ENCODE measurements at places on chromosomes 2 and 18.

DNA sequence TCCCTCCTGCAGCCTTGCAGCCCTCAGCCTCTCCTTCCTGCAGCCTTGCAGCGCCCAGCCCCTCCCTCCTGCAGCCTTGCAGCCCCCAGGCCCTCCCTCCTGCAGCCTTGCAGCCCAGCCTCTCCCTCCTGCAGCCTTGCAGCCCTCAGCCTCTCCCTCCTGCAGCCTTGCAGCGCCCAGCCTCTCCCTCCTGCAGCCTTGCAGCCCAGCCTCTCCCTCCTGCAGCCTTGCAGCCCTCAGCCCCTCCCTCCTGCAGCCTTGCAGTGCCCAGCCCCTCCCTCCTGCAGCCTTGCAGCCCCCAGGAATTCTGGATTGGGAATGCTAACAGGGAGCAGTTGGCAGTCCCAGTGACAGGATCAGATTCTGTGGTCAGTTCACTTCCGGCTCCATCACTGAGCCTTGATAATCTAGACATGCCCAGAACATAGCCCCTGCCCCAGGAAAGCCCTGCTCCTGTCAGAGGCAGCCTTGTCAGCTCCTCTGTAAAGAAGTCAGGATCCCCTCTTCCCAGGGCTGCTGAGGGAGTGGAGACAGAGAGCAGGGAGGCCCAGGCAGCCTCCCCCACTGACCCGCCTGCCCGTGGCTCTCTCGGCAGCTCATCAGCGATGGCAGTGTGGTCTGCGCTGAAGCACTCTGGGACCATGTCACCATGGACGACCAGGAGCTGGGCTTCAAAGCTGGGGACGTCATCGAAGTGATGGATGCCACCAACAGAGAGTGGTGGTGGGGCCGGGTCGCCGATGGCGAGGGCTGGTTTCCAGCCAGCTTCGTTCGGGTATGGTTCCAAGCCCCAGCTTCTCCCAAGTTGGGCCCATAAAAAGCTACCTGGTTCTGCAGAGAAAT, 54.8 kb downstream of the FAM168B start:
- DNase-seq = no peak

- DNase-seq = no peak
These were observed 59.2 kb downstream of the LRRC30 start for GRCh38 chr18:7290077-7290476.

GRCh38 chr2:59034837-59035236, 793.7 kb upstream of the FANCL start:
- no peak for DNase-seq

GRCh38 chr2:37500031-37500430, 155.6 kb downstream of the QPCT start:
- no peak for DNase-seq

GRCh38 chr2:28496781-28497180, 921 bp downstream of the PLB1 start:
- no peak for DNase-seq

DNA sequence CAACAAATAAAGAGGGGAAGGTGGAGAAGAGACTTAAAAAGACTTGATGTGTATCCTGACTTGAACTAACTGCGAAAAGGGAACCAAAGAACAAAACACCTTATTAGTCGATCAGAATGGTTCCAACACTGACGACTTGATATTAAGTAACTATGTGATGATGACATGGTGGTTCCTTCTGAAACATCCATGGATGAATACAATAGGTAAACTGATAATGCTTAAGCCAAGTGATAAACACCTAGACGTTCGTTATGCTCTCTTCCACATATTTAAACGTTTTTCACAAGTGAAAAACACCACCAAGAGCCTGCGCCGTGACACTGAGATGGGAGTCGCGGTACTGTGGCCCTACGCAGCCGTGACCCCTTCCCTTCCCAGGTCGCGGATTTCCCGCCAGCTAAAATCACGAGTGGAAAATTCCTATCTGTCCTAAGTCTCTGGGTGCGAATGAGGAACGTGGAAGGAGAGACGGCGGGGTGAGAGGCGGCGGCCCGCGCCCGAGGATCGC, 797 bp downstream of the TTC32 start:
- DNase-seq = peak; percentile 31

GRCh38 chr2:172086241-172087206, 1.2 kb downstream of the DLX1 start:
- DNase-seq = no peak

DNA sequence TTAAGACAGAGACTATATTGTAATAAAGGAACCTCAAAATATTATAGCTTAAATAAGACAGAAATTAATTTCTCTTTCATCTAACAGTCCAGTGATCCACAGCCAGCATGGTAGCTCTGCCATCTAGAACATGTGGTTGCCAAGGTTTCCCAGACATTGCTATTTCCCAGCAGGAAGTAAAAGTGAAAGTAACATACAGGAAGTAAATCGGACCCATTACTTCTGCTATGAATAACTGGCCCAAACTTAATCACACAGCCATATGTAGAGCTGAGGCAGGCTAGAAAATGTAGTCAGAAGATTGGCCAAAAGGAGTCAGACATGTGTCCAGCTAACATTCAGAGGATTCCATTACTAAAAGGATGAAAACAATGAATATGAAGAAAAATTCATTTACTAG, 71.0 kb downstream of the NOL4 start:
- no peak for DNase-seq

DNA sequence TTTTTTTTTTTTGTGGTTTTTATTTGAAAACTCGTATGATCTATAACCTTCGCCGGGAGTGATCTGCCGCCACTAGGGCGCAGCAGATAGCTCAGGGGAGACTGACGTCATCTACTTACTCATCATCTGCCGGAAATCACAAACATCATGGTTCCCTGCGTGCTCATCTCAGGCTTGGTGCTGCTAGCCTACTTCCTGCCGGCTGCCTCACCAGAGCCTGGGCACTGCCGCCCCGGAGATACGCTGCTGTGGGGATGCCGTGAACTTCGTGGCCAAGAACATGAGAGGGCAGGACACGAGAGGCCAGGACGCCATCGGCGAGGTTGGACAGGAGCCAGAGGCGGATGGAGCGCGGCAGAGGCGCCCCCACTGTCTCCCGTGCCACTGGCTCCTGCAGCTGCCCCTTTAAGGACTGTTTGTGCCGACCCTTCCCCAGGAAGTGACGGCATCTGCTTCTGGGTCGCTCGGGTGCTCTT, 68.8 kb downstream of the DOK6 start:
- DNase-seq = peak; percentile 2

DNA sequence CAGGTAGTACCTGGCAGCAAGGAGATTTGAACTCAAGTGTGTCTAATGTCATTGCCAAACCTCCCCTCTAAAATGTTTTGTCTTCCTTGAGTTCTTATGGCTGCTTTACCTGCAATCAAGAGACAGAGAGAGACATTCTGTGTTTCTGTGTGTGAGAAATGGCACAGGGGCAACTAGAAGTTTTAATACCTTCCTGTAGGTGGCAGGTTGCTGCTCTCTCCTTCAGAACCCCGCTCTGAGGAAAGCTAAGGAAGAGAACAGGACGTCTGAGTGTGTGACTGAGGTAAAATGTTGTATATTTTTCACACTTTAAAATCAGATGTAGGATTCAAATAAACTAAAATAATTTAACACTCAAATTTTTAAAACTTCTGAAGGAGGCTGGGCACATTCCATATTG, 19.2 kb downstream of the DTNA start:
- no peak for DNase-seq

DNA sequence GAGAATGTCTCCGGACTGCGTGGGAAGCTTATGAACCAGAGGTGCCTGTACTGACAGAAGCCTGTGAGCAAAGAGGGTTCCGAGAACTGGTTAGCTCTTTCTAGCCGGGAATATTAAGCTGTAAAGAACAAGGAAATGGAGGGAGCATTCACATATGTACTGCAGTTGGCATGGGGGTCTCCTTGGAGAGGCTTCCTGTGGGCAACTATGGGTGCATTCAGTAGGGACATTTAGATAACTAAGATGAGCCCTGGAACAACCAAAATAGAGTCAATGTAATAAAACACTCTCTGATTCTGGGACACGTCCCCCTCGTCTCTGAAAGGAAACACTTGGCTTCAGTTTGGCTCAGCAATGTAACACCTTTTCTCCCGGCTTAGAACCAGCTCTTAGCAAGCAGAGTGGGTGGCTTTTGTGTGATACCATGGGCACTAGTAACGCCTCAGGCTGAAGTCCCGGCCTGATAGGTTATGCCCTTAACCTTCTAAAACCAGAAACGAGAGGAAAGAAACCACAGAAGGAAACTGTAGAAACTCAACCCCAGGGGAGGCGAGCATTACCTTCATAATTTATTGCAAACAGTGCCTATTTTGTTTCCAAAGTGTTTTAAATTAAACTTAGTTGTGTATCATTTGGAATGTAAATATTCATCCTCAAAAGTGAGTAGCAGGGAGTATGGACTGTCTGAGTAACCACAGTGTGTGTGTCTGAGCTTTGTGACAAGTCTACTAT, 48.8 kb upstream of the LPIN2 start:
- DNase-seq = no peak
